ENCODE measurements at places on chromosomes 6 and 20.

- DNase-seq: no peak
These were observed 22.5 kb downstream of the COL9A1 start for GRCh38 chr6:70280400-70280853.

- DNase-seq: peak; percentile 61
These were observed 18.9 kb downstream of the PCNA start for GRCh38 chr20:5100684-5101347.

GRCh38 chr6:74939151-74939708 is 266.6 kb downstream of the COL12A1 start:
- no peak for DNase-seq

DNA sequence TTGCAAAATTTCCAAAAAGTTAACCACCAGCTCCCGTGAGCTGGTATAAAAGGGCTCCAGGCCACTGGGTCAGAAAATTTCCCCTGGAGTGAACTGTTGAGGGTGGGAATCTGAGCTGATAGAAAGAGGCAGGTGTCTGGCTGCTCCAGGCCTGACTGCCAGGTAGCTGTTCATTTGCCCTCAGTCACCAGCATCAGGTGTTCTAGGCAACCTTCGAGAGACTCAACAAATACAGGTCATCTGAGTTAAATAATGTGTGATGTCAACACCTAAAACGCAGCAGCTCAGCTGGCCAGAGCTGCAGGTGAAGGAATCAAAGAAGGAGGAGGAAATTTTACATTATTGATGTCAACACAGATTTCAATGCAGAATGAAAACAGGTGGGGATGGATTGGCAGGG is 46.7 kb downstream of the KCNK5 start:
- DNase-seq: no peak

GRCh38 chr20:39993742-39994141 is 695.3 kb downstream of the MAFB start:
- DNase-seq: no peak

GRCh38 chr20:37316116-37316774 is 26.8 kb downstream of the MANBAL start:
- DNase-seq: peak; percentile 71

GRCh38 chr6:138774370-138774769 is 801 bp downstream of the CCDC28A start:
- DNase-seq: no peak

GRCh38 chr6:19009769-19010168 is 622.6 kb downstream of the RNF144B start:
- DNase-seq: no peak

DNA sequence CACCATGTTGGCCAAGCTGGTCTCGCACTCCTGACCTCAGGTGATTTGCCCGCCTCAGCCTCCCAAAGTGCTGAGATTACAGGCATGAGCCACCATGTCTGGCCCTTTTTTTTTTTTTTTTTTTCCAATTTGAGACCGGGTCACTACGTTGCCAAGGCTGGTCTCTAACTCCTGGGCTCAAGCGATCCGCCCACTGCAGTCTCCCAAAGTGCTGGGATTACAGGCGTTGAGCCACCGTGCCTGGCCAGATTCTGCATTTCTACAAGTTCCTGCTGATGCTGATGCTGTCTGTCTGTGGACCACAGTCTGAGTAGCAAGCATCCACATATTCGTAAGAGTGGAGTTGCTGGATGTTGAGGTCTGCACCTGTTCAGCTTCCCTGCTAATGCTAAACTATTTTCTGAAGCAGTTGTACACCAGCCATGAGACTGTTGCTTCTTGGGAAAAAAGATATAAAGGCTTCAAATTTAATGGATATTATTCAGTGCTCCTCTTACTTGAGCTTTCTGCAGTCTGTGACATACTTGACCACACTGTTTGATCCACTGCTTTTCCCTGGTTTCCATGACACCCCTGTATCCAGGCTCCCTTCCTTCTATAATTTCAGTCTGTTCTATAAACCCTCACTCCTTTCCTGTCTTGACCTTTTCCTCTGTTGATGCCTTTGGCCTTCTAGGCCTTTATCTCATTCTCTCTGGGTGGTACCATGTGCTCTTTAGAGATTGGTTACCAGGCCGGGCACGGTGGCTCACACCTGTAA is 10.1 kb upstream of the ZBTB12 start:
- DNase-seq: no peak

GRCh38 chr20:19990850-19991249 is 26.3 kb upstream of the NAA20 start:
- no peak for DNase-seq

- DNase-seq: no peak
These were observed 26.5 kb upstream of the RNF24 start for GRCh38 chr20:4041748-4042411.

Measured in GM20000 (cell line).